ENCODE measurements at places on chromosomes 11 and 22.

DNA sequence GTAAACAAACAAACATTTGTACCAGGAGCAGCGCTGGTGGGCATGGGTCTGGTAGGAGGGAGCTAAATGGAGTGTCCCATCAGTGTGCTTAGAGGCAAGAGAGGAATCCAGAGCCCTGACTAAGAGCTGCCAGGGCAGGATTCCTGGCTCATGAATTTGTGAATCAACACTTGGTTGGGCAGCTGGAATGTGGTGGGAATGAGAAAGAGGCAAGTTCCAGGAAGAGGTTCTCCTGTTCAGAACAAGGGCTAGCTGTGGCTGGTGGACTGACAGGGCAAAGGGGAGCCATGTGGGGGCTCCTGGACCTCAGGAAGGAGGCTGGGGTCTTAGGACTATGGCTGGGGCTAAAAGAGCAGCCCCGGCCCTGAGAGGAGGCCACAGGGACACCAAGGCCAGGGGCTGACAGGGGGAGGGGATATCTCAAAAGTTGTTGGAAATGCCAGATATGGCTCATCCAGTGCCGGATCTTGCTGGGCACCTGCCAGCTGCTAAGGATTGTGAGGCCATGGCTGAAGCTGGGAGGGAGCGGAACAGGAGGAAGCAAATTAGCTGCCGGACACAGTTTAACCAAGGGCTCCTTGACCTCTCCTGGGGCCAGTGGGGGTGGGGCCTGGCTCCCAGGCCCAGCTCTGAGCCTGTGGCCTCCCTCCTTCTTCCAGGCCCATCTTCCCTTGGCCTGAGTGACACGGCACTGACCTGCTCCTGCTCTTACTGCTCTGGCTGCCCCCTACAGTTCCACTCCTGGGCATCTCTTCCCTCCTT is 14.6 kb upstream of the P2RY6 start:
- DNase-seq: peak; percentile 38

GRCh38 chr11:9802291-9802861 is 138.5 kb downstream of the SWAP70 start:
- no peak for DNase-seq

DNA sequence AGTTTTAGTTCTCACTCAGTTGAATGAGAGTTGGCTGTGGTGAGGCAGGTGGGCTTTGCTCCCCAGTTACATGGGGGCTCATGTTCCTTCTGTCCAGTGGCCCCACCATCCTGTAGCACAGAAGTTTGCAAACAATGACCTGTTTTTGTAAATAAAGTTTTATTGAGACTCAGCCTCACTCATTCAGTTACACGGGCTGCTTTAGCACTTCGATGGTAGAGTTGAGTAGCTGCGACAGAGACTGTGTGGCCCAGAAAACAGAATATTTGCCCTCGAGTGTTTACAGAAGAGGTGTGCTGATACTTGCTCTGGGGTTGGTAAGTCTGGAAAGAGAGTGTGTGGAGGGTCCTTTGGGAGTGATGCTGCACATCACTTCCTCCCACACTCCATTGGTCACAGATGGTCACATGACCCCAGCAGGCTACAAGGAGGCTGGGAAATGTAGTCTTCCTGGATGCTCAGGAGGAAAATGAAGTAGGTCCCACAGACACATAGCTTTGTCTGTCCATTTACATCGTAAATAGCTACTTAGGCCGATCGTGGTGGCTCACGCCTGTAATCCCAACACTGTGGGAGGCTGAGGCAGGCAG is 34.6 kb downstream of the IFT27 start:
- no peak for DNase-seq

DNA sequence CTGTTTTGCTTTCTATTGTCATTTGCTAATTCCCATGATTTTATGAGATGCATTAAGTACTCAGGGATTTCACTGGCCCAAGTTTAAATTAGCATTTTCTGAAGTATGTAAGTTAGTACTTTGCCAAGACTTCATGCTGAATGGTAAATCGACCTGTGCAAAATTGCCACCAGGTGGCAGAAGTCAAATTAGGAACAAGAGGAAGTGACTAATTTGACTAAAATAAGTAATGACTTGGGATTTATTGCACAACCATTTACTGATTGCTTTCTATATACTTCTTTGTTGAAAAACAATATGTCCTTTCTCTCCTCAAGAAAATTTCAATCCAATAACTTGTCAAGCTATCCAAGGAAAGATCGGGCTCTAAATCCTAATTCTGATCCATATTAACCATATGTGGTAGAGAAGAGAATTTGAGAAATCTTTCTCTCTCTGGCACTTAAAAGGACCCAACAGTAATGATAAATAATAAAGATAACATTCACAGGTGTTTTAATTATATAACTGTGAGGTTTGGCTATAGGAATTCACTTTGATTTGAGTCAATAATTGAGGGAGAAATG is 253.7 kb upstream of the CHORDC1 start:
- DNase-seq: no peak

- DNase-seq: no peak
These were observed 34.6 kb downstream of the CSNK2A3 start for GRCh38 chr11:11318461-11318860.

DNA sequence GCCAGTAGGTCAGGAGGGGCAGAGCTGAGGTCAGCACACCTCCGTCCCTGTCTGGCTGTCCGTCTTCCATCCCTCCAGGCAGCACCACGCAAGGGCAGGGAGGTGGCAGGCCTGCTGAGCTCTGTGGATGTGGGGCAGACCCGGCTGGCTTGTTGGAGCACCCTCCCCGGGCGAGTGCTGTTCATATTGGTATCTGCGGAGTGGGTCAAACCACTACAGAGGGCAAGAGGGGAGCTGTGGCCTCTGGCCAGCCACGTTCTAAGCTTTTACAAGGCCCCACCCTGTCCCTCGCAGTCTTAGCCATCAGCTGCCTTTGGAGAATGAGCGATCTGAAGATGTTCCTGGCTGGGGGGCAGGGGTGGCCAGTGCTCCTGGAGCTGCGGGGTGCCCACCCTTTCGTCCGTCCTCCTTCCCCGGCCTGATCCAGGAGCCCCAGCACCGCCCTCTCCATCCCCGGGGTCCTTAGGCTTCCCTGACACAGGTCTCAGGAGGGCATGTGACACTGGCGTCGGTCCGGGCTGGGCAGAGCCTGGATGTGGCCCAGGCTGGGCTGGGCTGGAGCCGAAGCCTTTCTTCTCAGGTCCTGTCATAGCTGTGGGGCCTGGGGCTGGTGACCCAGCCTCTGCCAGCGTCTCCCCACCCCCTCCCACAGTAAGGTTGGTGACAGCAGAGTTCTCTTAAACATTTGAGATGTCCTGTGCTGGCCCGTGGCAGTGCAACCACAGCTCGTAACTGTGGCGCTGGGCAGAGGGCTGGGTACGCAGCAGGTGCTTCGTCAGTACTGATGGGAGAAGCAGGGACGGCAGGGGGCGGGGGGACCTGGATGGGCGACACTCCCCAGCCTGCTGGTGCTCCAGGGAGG is 31.7 kb upstream of the GRAMD4 start:
- no peak for DNase-seq

DNA sequence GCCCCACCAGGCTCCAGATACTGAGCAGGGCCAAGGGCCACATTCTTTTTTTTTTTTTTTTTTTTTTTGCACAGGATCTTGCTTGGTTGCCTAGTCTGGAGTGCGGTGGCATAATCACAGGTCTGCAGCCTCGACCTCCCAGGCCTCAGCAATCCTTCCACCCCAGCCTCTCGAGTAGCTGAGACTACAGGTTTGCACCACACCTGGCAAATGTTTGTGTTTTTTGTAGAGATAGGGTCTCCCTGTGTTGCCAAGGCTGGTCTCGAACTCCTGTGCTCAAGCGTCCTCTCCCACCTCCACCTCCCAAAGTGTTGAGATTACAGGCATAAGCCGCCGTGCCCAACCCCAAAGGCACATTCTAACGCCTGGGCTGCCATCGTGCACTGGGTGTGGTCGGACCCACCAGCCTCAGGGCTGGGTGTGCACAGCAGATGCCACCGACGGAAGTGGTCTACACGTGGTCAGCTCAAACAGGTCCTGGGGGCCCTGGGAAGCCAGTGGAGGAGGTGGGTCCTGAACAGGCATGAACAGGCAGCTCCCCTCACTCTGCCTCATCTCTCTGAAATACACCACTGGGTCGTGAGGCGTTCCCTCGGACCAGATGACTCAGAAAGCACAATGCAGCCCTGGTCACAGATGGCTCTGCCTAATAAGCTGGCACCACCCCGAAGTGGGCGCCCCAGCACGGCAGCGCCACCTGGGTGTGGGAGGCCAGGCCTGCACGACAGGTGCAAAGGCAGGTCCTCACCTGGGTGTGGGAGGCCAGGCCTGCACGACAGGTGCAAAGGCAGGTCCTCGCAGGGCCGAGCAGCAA is 5.1 kb upstream of the B4GALNT4 start:
- DNase-seq: no peak

DNA sequence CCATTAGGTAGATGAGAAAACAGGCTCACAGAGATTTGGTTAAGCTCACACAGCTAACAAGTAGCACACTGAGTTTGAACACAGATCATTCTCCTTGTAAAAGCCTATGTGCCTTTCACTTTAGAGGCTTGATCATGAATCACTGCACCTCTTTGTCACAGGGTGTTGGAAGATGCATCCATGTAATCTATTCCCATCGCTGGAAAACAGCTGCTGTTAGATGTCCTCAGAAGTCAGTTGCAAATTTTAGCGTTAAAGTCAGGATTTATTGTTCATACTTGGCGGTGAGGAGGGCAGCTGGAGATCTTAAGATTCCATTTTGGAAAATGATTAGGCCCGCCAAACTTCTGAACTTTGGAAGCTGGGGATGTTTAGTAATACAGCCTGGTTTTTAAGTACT is 2.6 kb downstream of the CNTF start:
- DNase-seq: no peak

All from SW 1271 (cell line).